MG63 (cell line): ENCODE measurements at places on chromosomes 7 and 10.

DNA sequence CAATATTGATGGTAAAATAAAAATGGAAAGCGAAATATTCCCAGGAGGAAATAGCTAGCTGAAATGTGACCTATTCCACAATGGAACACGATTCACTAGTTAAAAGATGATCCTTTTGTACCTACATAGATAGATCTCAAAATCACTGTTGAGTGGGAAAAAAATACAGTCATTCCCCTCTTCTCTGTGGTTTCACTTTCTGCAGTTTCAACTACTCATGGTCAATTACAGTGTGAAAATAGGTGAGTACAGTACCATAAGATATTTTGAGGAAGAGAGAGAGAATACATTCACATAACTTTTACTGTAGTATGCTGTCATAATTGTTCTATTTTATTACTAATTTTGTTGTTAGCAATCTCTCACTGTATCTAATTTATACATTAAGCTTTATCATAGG lies 56.0 kb upstream of the COL13A1 start:
- DNase-seq = no peak

DNA sequence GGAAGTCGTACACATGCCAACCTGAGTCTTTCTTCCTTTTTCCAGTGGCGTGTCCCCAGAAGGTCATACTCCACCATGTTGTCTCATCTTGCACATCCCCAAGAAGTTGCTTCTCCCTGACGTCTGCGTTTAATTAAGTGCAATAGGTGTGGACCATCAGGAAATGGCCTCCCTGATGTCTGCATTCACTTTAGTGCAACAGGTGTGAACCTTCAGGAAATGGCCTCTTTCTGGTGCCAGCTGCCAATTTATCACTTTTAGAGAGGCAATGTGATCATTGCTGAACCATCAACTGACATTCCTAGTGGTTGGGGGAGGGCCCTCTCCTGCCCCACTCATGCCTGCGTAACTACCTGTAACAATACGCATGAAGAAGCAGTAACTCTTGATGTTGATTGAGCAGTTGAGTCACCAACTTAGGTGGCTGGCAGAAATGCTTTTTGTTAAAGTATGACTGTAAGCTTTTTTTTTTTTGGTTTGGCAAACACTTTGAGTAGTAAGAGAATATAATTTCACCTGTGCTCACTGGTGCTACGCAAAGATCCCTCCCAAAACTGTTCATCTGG lies 25.8 kb downstream of the SCIN start:
- no peak for DNase-seq

GRCh38 chr7:47846138-47846836 lies 102.0 kb downstream of the PKD1L1 start:
- no peak for DNase-seq

- DNase-seq = no peak
These were observed 219.6 kb upstream of the NPSR1 start for GRCh38 chr7:34438436-34438835.

GRCh38 chr7:20954711-20955619 lies 168.3 kb upstream of the SP8 start:
- peak; percentile 9 for DNase-seq

DNA sequence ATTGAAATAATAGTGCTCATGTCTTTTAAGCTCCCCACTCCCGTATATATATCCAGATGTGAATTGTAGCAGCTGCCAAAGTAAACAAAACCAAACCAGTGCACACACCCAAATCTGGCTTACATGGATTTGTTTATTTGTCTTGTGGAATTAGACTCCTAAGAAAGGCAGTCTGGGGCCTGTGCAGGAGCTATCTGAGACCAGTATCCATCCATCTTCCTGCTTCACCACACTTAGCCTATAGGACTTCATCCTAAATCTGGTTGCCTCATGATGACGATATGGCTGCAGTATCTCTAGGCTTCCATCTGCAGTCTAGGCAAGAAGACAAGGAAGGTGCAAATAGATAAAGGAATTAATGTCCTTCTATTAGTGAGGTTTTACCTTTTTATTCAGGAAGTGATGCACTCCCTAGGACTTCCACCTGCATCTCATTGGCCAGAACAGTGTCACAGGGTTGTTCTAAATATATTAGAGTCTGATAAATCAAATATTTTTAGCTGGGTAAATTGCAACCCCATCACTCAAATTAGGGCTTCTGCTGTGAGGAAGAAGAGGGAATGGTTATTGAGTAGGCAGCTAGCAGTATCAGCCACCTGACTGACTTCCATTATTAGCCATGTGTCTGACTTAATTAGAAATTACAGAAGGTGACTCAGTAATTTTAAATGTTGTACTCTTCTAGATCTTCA lies 6.0 kb downstream of the WIPF3 start:
- DNase-seq = peak; percentile 9

DNA sequence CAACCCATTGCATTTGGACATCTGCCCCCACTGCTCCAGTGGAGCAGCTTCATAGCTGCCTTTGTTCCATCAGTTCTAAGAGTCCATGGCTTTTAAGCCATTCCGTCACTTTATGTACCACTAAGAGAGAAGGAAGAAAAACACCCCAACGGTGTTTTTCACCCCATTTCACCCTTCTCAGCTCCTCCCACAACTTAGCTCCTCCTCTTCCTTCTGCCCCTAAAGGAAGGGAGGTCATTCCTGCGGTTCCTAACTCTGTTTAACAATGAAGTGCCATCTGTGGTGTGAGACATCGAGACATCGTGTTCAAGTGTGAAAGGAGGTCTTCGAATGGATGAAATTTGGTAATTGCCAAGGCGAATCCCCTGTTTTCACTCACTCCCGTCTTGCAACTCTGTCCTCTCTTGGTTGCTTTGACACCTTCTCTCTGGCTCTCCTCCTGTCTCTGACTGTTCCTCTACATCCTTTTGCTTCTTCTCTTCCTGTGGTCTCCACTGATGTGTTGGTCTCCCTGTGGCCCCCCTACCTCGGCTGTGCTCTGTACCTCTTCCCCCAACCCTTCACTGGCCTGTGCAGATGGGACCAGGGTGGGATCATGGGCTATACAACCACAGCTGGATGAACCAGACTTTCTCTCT lies 23.0 kb downstream of the SMKR1 start:
- no peak for DNase-seq

- DNase-seq = no peak
These were observed 26.6 kb downstream of the LCOR start for GRCh38 chr10:96858706-96859050.

GRCh38 chr10:97570789-97571471 lies 1.6 kb upstream of the ANKRD2 start:
- DNase-seq = peak; percentile 24

DNA sequence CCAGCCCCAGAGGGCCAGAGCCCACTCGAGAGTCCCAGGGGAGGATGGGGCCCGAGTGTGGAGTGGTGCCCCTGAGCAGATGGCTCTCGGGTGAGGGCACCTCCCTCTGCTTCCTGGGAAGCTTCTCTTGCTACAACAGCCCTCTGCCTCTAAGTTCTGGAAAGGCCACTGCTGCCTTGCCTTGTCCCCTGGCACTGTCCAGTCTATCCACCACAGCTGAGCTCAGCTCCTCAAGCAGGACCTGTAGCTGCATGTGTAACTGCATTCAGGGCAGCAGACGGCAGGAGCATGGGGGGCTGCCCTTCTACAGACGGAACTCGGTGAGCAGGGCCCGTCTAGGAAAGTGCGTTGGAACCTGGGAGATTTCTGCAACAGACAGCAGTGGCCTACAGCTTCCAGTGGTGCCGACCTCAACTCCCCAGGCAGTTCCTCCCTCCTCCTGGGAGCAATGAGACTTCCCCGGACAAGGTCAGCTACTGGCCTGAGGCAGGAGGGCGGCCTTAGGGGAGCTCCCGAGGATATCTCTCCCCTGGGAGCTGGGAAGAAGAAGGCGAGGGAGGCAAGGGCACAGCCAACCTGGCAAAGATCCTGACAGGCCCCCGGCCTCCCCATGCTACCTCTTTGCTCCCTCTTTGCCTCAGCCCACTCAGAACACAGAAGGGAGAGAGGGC lies 88.5 kb downstream of the DLG5 start:
- DNase-seq = no peak

DNA sequence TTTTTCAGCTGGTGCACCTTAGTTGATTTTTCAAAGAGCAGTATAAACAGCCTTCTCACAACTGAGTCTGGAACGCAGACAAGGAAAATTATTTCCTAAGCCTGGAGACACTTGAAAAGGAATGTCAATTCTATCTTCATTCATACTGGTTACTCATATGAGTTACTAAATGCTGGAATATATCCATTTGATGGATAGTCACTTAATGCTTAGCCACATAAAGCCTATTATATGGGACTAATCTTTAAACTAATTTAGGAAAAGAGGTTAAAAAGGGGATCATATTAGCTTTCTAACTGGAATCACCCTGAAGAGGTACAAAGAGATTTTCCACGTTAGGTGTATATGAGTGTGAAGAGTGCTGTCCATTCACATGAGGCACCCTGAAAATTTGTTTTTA lies 1.7 kb upstream of the HOXA4 start:
- DNase-seq = no peak

DNA sequence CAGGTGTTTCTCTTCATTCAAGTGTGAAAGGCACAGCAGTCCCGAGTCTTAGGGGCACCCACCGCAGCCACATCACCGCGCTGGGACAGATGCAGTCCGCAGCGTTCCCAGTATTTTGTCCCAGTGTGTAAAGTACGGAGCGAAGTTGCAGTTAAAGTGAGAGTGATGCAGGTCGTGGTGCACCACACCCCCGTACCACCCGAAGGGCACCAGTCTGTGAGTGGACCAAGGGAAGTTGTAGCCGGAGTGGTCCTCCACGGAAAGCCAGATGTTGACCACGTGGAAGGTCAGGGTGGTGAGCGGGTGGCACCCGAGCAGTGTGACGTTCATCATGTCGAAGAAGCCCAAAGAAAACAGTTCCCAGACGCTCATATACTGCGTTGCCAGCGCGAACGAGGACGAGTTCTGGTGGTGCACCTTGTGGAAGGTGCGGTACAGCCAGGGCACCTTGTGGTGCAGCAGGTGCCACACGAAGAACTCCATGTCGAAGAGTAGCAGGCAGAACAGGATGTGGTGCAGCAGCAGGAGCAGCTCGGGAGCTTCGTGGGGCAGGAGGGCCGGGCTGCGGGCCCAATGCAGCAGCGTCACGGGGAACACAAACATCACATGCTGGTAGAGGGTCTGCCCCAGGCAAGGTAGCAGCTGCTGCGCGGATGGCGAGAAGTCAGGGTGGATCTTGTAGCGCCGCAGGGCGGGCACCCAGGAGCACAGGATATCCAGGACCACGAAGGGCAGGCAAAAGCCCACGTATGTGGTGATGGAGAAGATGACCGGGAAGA lies 526 bp downstream of the CH25H start:
- peak; percentile 41 for DNase-seq

GRCh38 chr10:17989908-17990767 lies 38.4 kb downstream of the SLC39A12 start:
- no peak for DNase-seq

DNA sequence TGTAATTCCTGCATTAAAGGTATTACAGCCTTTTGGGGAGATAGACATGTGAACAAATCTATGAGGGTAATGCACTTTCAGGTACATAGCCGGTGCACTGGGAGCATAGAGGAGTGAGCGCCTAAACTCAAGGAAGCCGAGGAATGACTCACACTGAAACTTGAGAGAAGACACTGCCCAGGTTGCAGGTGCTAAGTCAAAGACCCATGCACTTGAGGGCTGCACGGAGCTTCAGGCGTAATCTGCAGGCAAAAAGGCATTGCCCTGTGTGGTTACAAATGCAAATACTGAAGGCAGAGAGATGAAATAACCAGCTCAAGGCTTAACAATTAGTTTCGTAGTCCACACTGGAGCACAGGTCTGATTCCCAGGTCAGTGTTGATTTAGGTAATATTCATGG lies 51.0 kb upstream of the OSBPL3 start:
- no peak for DNase-seq

DNA sequence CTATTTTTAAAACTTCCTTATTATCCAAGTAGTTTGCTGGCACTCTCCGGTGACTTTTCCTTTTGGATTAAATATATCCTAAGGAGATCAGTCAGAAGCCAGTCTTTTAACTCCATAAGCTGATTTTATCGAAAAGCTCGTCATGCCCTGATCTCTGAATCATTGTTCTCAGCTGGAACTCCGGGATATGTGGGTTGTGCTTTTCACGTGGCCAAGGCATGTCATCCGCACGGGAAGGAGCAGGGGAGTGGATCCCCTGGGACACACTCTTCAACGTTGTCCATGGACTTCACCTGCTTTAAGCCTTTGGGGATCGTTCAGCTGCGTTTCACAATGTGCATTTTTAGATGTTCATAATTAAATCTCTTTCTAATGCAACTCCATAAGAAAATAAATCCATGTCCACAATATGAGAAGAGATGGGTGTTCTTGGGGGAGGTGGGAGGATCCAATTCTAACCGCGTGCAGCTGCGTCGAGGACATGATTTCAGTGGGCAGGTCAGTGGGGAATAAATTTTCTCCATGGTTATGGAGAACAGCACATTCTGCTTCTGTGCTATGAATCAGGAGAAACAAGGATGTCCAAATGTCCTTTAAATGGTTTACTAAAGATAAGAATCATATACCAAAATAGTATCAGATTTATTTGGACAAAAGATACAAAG lies 229.5 kb upstream of the ADARB2 start:
- no peak for DNase-seq

DNA sequence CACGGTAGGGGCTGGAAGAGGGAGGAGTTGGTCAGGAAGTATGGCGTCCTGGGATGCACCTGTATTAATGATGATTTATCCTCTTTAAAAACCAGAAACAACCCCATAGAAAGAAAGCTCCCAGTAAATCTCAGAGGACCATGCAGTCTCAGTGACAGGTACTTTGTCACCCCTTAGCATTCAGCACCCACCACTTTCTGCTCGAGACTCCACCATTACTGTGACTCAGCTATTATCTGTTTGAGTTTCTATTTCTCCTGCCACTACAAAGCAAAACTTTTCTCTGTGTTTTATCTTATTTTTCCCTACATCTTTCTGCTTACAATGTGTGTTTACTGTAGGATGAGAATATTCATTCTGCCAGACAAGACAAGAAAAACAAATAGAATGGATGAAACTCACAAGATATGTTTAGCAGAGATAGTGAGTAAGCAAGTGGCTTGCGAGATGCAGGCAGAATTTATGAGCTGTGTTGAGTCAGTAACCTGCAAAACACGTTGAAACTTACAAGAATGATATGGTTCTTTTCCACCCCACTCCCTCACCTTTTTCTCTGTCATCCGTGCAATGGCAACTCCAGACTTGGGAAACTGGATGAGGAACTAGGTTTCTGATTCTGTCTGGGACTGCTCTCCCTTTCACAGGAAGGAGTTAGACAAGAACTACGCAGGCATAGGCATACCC lies 127.1 kb downstream of the AOAH start:
- no peak for DNase-seq

GRCh38 chr10:132677096-132677472 lies 108.9 kb downstream of the NKX6-2 start:
- no peak for DNase-seq

GRCh38 chr10:116848944-116849247 lies 403 bp upstream of the ENO4 start:
- DNase-seq = no peak

GRCh38 chr7:55054758-55055157 lies 35.9 kb downstream of the EGFR start:
- no peak for DNase-seq

GRCh38 chr10:93947055-93947454 lies 46.7 kb upstream of the PLCE1 start:
- no peak for DNase-seq

GRCh38 chr7:83593921-83594475 lies 54.9 kb downstream of the SEMA3E start:
- no peak for DNase-seq

GRCh38 chr10:29323367-29323766 lies 34.5 kb downstream of the LYZL1 start:
- no peak for DNase-seq

GRCh38 chr7:39672176-39672575 lies 48.8 kb downstream of the RALA start:
- DNase-seq = no peak

- DNase-seq = no peak
These were observed 44.3 kb downstream of the PRKAG2 start for GRCh38 chr7:151832656-151833055.
